ENCODE measurements at places on chromosomes 4 and X.

- no peak for DNase-seq
Measured at GRCh38 chr4:60744767-60745166, 455.4 kb upstream of the ADGRL3 start.

- DNase-seq: no peak
Measured at GRCh38 chr4:168383510-168383909, 65.0 kb upstream of the DDX60 start.

- DNase-seq: no peak
Measured at GRCh38 chrX:152635941-152636340, 1.8 kb upstream of the GABRQ start.

DNA sequence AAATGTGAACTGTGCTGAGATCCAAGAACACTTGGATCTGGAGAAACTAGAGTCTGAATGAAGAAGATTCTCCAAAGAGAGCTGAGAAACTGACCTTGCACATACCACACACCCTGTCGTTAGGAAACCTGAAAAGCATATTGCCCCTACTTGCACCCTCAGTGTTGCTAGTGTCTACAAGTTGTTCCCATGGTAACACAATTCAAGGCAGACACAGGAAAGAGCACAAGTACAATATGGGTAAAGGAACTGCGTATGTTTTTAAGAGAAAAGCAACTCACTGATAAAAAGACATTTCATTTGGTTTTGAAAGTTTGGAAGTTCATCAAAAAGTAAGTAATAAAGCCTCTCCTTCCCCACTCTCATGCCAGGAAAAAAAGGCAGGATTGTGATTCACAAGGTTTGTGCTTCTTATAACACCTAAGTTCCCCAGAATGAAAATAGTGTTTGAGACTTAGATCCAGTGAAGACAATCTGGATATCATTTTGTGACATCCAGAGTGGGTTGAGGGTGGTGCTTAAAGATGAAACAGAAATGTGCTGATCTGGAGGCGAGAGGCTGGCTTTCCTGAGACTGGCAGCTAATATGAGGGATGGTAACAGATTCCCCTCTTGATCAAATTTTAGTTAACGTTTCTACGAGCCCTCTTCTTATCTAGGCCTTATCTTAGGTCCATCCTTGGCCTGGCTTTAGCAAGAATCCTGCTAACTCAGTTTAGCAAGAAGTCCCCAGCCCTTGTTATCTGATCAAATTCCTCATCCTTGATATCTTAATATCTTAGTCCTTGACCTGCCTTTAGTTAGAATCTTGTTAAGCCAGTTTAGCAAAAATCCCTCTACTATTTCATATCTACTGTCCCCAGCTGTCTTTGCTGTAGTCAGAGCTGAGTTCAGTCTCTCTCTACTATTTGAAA, 42.3 kb downstream of the NIPAL1 start:
- no peak for DNase-seq

GRCh38 chr4:93359586-93359985, 469.0 kb upstream of the ATOH1 start:
- DNase-seq: no peak

Measured in upper lobe of left lung (tissue), 6 donors.